ENCODE measurements at places on chromosomes 3 and 15. TPM values are rescaled to one million over a fixed set of nuclear protein-coding genes. Genes with fewer than 3 reads are reported as not detected.
A peak's percentile ranks its signal among the peaks of the same experiment; 100 is the strongest.

GRCh38 chr3:133113526-133113925 lies 75.3 kb downstream of the TMEM108 start:
- no peak for DNase-seq

SCAPER gene
- total RNA-seq, result 9.1 TPM

SLC28A2 gene
- total RNA-seq, result 0.09 TPM

DNA sequence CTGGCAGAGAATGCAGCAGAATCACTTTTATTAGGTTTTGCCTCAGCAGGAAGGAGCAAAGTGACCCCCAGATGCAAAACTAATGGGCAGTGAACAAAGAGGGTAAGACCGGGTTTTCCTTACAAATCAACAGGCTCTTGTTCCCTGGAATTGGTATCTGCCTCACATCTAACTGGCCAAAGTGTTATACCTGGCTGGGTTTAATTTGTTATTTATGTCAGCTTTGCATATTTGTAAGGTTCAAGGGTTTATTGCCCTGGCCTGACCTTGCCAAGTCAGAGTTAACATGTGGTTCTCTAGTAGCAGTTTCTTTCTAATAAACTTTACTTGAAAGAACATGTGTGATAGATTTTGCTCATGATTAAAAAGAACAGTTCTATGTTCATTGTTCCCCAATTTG lies 431.7 kb upstream of the NR2F2 start:
- DNase-seq, result no peak

- no peak for DNase-seq
Measured at GRCh38 chr3:12613250-12613649, 50.7 kb downstream of the RAF1 start.

DNA sequence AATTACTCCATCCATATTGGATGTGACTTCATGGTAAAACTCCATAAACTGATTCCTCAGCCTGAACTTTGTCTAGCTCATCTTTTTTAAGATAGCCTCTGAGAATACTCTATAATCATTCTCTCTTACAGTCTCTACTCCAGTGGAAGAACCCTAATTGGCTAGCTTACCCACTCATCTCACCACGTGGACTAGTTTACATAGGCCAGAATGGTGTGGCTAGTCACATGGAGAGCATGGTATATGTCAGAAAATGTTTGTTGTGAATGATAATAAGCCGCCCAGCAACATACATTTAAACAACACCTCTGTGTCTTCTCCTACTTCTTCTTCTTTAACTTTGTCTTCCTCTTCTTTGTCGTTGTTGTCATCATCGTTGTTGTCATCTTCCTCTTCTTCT lies 389.2 kb upstream of the LRRC3B start:
- DNase-seq, result no peak

SI gene
- total RNA-seq, result not detected

CCR1 gene
- 3.7 TPM for total RNA-seq

EPHB3 gene
- total RNA-seq, result 0.51 TPM

LSAMP gene
- total RNA-seq, result 0.12 TPM

DNA sequence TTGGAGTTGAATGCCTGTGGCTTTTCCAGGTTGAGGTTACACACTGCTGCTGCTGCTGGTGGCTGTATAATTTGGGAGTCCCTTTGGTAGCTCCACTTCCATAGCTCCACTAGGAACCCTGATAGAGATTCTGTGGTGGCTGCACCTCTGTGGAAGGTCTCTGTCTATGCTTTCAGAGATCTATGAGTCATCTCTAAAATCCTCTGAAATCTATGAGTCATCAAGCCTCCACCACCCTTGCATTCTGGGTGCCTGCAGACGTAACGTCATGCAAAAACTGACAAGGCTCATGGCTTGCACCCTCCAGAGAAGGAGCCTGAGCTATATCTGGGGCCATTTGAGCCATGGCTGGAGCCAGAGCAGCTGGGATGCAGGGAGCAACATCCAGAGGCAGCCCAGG lies 1037.0 kb upstream of the CFAP20DC start:
- DNase-seq, result no peak

DNA sequence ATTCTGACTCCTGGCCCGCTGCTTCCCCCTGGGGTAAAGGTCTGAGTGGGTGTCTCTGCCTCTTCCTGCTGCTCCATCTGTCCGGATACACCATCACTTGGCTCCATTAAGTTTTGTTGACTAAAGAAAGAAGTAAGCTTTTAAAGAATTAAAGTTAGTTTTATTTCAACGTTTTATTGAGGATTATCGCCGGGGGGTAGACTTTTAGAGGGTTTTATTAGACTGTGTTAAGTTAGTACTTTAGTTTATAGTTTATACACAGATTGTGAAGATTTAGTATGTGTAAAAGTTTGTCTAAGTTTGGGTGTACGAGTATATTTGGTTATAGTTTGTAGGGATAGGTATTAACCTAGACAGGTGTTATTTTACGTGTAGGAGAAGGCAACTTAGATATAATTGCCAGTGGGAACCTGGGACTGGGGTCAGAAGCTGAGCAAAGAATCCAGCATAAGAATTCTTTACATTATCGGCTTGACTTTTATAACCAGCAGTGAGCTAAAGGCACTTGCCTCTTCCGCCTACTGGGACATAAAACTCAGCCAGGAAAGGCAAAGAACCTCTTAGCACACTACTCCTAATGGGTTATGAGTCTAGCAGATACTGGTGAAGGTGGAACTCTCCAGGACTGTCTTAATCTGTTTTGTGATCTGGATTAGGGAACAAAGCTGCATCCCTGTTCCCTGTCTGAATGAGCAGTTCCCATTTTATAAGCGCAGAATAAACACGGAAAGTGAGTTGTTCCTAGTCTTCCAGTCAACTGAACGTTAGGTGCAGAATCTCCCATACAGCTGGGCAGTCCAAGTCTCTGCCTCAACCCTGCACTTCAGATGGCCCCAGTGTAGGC lies 131.3 kb downstream of the FAM43A start:
- no peak for DNase-seq

DNA sequence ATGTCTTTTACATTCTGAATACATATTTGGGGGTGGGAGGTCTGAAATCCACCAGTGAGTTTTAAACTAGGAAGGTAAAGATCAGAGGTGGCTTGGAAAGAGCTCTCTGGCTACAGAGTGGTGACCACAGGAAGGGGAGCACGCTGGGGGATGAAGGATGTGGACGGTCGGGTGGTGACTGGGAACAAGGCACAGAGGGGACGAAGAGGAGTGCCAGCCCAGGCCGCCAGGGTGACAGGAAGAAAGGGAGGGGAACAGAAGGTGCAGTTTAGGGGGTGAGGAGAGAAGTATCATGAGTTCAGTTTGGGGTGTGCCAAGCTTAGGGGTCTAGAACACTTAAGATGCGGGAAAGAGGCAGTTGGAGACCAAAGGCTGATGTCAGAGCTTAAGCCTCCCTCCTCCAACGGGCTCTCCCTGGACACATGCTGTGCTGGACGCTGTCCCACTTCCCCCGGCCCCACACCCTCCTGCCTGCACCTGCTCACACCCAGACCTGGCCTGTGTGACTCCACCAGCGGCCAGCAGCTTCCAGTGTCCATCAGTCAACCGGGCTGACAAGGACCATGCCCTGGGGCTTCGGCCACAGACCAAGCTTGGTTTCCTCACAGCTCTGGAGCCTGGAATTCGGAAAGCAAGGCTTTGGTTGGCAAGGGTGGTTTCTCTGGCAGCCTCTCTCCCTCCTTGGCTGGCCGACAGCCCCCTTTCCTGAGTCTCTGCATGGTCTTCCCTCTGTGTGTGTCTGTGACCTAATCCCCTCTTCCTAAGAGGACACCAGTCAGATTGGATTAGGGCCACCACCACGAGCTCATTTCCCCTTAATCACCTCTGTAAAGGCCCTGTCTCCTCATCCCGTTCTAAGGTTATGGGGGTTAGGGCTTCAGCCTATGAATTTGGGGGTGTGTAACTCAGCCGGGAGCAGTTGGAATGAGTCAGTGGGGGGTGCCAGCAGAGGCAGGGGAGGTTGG lies 120.4 kb upstream of the IQSEC1 start:
- no peak for DNase-seq

DNA sequence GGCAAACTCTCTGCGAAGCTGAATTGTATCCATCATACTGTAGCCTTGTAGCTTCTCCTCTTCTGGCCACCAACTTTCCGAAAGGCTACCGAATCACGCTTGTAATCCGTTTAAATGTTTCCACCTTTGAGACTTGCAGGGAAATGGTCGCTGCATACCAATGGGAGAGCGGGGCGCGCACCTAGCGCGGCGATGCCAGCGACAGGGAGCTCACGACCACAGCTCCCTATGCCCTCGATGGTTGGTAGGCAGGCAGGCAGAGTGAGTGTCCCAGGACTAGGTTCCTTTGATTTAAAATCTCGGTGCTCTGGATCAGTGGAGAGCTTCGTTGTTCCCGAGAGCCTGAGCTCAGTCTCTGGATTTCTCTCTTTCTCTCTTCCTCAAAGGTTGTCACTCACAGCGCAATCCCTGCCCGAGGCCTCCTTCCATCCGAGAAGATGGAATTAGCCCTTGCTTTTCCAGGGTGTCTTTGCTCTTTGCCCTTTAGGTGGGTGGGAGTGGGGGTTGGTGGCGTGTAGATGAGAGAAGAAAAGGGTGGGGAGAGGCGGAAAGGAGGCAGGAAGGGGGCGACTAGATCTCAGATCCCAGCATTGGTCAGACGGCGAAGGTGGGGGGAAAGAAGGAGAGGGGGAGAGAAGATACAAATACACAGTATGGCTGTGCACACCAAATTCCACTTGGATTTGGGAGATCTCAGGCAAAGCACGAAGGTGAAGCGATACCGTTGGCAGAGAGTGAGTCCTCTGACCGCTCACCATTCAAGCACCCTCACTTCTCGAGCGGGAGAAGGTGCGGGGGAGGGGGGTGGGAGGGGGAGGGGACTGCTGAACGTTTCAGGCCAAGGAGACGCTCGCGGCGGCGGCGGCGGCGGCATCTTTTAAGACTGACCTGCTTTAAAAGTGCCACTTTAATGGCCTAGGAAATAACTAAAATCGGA lies at the start of gene SLITRK3:
SLITRK3 (minus strand) TSS at position 745 of the 937 bp plus-strand sequence. CDS start 5,554 bp downstream, outside the sequence.
- DNase-seq, result no peak

DNA sequence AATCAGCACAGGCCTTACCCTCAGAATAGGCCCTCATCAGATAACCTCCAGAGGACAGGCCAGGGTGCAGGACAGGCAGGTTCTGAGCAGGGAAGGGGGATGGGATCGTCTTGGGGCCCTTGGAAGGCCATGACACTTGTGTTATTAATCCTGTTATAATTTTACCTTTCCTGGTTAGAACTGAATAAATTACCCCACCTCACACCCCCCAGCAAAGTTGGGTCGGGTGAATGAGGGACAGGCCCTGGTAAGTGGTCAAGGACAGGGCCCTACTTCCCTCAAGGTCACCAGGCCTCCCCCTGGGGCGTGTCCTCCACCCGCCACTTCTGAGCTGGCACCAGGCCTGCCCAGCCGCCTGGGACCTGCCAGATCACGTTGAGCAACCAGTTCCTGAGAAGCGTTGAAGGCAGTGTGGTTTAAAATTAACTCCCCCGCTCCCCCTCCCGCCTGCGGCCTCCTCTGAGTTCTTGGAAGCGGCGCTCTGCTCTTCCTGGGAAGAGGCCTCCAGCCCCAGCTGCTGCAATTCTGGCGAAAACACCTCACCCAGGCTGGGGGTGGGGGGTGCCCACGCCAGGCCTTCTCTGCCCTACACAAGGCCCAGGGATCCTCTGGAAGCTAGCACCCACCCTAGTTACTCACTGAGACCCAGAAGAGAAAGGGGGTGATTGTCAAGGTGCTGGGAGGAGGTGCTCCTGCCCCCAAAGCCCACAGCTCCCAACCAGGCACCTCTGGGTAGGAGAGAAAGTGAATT lies 10.6 kb downstream of the CISH start:
- peak; percentile 94 for DNase-seq

DNA sequence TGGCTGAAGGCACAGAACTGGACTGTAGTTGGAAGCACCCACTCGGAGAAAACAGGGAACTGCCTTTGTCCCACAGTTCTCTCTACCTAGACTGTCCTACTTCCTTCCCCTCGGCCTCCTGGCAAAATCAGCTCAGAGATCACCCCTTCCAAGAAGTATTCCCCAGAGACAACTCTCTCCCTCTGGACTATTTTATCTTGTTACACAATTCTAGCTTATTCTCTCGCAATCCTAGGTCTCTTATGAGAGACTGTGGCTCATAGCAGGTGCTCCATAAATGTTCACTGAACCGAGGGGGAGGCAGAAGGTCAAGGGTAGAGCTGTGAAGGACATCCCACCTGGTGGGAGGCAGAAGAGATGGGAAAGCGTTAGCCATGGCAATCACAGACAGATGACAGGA lies 10.6 kb downstream of the HEG1 start:
- no peak for DNase-seq

DNA sequence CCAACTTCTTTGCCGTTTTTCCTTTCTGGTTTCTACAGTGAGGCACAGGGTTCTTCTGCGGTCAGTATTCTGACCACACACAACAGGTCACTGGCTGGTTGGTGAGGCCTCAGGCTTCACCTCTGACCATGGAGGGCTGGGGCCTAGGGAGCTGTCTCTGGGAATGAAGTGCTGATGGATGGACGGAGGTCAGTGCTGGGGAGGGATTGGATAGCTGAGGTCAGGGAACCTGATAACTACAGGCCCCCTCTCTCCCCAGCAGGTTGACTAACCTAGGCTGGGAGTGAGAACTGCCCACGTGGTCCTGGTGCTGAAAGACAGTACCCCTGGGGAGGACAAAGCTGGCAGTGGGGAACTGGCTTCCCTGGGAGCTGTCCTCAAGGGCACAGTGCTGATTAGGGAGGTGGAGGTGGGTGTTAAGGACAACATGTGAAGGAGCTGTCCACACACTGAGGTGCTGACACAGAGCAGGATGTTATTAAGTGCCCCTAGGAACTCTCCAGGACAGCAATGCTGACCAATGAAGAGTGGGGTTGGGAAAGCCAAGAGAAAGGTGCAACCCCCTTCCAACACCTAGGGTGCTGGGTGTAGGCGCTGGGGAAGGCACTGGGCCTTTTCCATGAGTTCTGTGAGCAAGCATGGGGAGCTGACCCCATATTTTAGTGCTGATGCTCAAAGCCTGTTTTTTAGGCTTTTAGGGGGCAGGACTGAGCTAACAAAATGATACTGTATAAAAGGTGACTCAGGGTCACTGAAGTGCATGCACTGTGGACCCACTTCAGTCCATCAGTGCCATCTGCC lies 45.2 kb downstream of the ATP2B2 start:
- DNase-seq, result peak; percentile 71

DNA sequence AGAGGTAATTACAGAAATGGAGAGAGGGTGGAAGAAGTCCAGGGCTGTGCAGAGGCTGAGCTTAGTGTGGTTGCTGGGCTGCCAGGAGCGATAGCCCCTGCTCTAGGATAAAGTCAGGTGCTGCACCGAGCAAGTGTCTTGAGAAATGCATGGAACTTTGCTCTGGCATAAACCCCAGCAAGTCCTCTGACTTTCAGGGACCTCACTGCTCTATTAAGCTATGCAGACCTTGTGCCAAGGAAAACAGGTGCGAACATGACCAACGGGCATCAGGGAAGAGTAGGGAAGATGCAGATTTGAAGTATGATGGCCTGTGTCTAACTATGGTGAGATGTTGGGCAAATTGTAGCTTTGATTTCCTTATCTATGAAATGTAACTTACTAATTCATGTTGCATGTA lies 416.8 kb downstream of the NR2F2 start:
- DNase-seq, result no peak

DNA sequence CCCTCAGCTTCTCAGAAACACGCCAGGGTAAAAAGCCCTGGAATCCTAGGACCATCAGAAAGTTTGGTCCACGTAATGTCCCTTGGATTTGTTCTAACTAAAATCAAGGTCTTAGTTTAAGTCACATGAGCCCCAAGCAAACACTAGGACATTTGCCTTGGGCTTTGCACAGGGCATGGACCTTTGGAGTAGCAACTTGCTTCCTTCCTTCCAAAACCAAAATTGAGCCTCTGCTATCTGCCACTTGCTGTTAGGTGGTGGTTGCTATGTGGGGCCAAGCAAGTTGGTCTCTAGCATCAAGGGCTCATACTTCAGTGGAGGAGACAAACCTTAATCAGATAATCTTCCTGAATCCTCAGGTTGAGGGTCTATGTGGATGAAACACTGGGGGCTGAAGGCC lies 4.0 kb upstream of the DAG1 start:
- no peak for DNase-seq

All from right lobe of liver (tissue), 6 donors.